G401 (cell line): ENCODE measurements at places on chromosomes 11 and 22.

DNA sequence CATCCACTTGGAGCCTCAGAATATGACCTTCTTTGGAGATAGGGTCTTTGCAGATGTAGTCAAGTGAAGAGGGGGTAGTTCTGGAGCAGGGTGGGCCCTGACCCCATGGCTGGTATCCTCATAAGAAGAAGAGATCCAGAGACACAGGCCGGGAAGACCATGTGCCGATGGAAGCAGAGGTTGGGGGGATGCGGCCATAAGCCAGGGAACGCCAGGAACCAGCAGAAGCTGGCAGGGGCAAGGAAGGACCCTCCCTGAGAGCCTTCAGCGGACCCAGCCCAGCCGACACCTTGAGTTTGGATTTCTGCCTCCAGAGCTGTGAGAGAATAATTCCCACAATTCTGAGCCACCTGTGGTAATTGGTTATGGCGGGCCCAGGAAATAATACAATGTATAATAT lies 26.1 kb upstream of the SMIM38 start:
- no peak for DNase-seq

- no peak for DNase-seq
These were observed 53.5 kb downstream of the CYTH4 start for GRCh38 chr22:37335806-37336199.

DNA sequence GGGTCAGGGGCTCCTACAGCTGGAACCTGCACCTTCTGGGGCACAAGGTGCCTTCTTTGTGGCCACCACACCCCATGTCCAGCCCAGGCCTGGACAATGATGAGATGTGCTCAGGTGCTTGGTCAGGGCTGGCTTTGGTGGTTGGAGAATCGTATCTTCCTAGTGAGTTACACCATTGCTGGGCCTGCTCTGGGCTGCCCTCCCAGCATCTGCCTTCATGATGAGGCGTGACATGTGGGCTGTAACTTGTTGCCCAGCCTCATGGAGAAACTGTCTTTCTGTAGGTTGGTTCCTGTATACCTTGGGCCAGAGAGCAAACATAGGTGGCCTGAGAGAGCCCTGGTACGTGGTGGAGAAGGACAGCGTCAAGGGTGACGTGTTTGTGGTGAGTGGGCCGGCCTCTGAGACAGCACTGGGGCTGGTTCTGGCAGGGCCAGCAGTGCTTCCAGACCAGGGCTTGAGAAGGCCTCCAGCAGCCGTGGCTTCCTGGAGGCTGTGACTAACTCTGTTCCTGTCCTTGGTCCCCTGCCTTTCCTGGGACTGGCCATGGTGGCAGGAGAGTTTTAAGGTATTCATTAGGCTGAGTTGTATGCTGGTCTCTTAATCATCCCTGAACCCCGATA lies 18.1 kb downstream of the TRMU start:
- DNase-seq: no peak

- DNase-seq: no peak
These were observed 21.6 kb upstream of the ADSL start for GRCh38 chr22:40324468-40325305.

DNA sequence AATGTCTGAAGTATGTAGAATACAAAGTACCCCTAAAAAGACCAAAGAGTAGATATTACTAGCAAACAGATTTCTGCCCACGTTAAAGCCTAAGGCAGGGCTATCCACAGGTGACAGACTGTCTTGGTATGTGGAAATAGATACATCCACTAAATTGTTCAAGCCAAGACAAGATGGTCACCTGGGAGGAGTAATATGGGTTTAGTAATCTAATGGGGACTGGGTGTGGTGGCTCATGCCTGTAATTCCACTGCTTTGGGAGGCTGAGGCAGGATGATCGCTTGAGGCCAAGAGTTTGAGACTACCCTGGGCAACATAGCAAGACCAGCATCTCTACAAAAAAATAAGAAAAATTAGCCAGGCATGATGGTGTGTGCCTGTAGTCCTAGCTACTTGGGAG lies 7.5 kb downstream of the SGSM3 start:
- no peak for DNase-seq

DNA sequence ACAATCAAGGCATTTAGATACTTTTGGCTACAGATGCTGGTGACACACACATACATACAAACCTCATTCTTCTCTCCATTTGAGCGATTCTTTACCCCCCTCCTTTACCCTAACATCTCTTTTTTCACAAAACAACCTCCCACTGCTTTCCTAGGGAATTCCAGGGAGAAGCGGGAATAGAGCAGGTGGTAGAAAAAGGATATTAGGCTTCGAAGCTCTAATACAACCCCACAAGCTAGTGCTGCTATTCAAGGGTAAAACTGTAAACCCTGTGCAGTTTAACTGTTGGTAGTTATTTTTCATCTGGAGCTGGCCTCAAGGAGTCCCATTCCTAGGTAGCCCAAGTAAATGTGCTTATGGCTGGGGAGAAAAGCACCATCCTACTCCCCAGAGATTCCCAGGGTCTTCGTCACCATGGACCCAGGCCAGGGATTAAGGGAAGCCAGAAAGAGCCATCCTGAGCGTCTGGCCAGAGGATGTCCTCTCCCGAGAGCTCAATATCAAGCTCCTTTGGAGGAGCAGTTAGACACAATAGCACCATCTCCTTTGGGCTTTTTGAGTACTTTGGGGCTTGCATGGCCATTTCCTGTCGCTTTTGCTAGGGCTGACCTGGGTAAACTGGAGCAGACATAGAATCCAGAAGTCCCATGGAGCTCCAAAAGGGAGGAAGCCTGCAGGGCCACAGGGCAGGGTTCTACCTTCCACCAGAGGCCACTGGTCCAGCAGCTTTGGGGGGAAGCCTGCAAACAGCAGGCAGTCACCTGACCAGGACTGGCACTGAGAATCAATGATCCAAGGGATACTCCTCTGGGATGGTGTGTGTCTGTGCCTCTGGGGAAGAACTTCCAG lies 3.1 kb downstream of the MAML2 start:
- peak; percentile 61 for DNase-seq

- DNase-seq: peak; percentile 41
These were observed 71.3 kb downstream of the BCR start for GRCh38 chr22:23251445-23252093.

GRCh38 chr11:118245936-118246562 lies 6.1 kb downstream of the MPZL3 start:
- DNase-seq: no peak
